ENCODE measurements at places on chromosomes 6 and 20. TPM values are rescaled to one million over a fixed set of nuclear protein-coding genes. Genes with fewer than 3 reads are reported as not detected.

The ZNF133 gene
- 10.7 TPM for polyA plus RNA-seq

The FRS3 gene
- 1.7 TPM for polyA plus RNA-seq

The VSX1 gene
- polyA plus RNA-seq, result not detected

The WFDC5 gene
- polyA plus RNA-seq, result not detected

The TSHZ2 gene
- 4.5 TPM for polyA plus RNA-seq

The SSTR4 gene
- polyA plus RNA-seq, result not detected

The MDFI gene
- not detected for polyA plus RNA-seq

The POU3F2 gene
- not detected for polyA plus RNA-seq

The SUMO4 gene
- polyA plus RNA-seq, result 0.23 TPM

The ULBP3 gene
- 4.4 TPM for polyA plus RNA-seq

The BPIFA3 gene
- polyA plus RNA-seq, result not detected

The RNF144B gene
- polyA plus RNA-seq, result 2.6 TPM

The DNAH8 gene
- not detected for polyA plus RNA-seq

The ZBP1 gene
- polyA plus RNA-seq, result not detected

The SMOC2 gene
- not detected for polyA plus RNA-seq

The GSTA3 gene
- polyA plus RNA-seq, result not detected

The CRYBG1 gene
- 1.9 TPM for polyA plus RNA-seq

The SLC26A8 gene
- not detected for polyA plus RNA-seq

The ZNF311 gene
- 0.93 TPM for polyA plus RNA-seq

The BIRC7 gene
- not detected for polyA plus RNA-seq

The VGLL2 gene
- polyA plus RNA-seq, result not detected

The HFE gene
- 8.6 TPM for polyA plus RNA-seq

The RHAG gene
- polyA plus RNA-seq, result not detected

The CALHM5 gene
- polyA plus RNA-seq, result 0.51 TPM

The ITPA gene
- polyA plus RNA-seq, result 72.4 TPM

The WFDC13 gene
- polyA plus RNA-seq, result not detected

The C6orf132 gene
- polyA plus RNA-seq, result 2.8 TPM

The RAET1L gene
- not detected for polyA plus RNA-seq

The FAM120B gene
- polyA plus RNA-seq, result 29.1 TPM

The PTK6 gene
- 0.06 TPM for polyA plus RNA-seq

The TRERF1 gene
- polyA plus RNA-seq, result 2.8 TPM

The PTPN1 gene
- polyA plus RNA-seq, result 18.8 TPM

The CRISP2 gene
- not detected for polyA plus RNA-seq

The TREM2 gene
- not detected for polyA plus RNA-seq

The SNX9 gene
- 76.5 TPM for polyA plus RNA-seq

The GATA5 gene
- not detected for polyA plus RNA-seq

The KCNG1 gene
- 10.4 TPM for polyA plus RNA-seq

The GMDS gene
- polyA plus RNA-seq, result 12.6 TPM

The FAM209A gene
- not detected for polyA plus RNA-seq

The DSP gene
- polyA plus RNA-seq, result 76.4 TPM

The PTCRA gene
- polyA plus RNA-seq, result not detected

The PSORS1C2 gene
- polyA plus RNA-seq, result 0.16 TPM

The TTK gene
- polyA plus RNA-seq, result 8.7 TPM

The FAXC gene
- polyA plus RNA-seq, result 0.29 TPM

The PRR18 gene
- polyA plus RNA-seq, result not detected

The BPIFB2 gene
- polyA plus RNA-seq, result not detected

The PSORS1C1 gene
- polyA plus RNA-seq, result 2.6 TPM

The CDK19 gene
- 3.3 TPM for polyA plus RNA-seq

The BPI gene
- polyA plus RNA-seq, result 0.10 TPM

The CCN6 gene
- 0.48 TPM for polyA plus RNA-seq

The SLC17A9 gene
- polyA plus RNA-seq, result 23.2 TPM

The DEFB121 gene
- not detected for polyA plus RNA-seq

The TGM6 gene
- polyA plus RNA-seq, result not detected
